HFF-Myc (cell line): ENCODE measurements at places on chromosomes 7 and 10.

DNA sequence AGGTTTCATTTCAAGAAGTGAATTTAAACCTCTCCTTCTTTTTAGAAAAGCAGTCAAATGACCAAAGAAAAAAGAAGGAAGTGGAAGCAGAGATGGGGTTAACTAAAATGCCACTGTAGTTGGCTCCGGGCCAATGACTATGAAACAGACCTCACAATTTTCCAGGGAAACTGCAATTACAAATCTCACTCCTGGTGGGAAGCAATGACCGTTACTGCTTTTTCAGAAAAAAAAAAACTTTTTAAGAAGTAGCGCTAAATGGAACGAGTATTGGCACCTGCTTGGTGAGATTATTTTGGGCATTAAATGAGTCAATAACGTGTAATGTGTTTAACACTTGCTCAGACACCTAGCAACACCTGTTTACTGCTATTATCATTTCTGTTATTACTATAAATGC lies 1.2 kb downstream of the SFRP4 start:
- DNase-seq, result no peak

DNA sequence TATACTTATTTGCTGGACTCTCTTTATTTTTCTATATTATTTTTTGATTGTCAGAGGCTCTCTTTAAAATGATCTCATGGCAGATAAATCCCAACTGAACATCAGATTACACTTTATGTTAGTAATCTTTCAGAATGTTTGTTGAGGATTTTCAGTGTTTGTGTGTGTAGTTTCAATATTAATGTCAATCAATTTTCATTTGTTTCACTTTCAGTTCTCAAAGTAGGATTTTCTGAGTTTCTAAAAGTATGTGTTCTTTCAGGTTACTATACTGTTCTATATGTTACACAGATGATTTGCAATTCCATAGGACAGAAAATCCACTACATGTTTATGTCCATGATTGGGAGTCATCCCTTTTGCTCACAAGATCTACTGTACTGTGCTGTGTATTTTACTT lies 311.9 kb upstream of the POT1 start:
- DNase-seq, result no peak

GRCh38 chr7:129436335-129436923 lies 2.2 kb downstream of the STRIP2 start:
- DNase-seq, result no peak

DNA sequence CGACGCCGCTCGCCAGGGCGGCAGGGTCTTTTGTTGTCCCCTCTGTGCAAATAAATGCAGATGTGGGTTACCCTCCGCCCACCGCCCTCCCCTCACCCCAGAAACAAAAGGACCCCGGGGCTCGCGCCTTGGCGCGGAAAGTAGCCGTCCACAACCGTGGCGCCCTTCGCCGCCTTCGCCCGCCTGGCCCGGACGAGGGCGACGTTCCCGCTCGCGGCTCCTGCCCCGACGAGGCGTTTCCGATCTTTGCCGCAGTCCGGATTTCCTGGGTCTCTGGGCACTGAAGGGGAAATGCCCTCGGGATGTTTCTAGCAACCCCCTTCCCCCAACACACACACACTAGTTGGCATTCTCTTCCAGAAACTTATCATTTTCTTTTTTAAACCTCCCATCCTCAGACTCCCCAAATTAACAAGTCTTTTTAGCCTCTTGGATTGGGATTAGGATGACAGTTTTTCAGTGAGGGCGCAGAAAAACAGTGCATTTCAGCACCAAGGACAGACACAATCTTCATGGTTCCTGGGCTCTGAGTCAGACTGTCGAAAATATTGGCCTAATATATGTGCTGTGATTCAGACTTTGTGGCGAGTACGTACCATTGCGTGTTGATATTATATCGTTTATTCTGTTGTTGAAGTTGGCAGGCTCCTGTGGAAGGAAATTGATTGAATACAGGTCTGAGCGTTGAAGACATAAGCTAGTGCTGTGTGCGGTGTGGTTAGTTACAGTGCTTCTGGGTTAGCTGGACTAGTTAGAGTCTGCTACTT lies 771 bp downstream of the PHYHIPL start:
- DNase-seq, result peak; percentile 51

DNA sequence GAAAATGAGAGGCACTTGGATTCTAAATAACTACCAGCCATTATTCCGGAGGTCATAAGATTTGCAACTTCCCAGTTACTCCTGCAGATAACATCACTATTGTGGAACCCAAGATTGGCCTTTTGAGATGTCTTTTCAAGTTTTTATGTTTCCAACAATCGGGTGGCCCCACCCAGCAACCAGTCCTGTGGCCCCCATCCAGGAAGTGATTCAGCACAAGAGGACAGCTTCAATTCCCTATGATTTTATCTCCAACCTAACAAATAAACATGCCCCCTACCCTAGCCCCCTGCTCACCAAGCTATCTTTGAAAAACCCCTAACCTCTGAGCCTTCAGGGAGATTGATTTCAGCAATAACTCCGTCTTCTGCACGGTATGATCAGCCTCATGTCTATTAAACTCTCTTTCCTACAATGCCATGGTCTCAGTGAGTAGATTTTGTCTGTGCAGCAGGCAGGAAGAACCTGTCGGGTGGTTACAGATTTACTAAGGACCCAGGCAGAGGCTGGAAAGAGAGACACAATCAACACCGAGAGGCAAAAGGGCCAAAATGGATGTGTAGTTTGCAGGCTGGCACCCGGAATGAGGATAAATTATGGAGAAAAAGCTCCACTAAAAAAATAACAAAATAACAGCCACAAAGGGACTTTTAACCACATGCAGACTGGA lies 83.9 kb upstream of the UNC5B start:
- no peak for DNase-seq

DNA sequence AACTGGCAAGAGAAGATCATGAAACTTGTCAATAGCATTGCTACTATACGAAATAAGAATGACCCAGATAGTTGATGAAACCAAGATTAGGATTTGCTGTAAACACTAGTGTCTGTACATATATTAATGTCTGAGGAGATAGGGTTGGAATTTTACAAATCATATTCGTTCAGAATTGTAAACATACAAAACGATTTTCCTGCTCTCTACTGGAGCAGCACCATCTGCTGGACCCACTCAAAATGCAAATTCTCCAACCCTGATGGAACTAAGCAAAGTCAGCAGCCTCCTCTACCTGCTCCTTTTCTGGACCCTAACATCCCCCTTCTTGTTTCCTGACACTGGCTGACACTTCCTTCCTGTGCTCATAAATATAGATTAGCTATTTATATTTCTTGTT lies 29.4 kb upstream of the SGMS1 start:
- no peak for DNase-seq

DNA sequence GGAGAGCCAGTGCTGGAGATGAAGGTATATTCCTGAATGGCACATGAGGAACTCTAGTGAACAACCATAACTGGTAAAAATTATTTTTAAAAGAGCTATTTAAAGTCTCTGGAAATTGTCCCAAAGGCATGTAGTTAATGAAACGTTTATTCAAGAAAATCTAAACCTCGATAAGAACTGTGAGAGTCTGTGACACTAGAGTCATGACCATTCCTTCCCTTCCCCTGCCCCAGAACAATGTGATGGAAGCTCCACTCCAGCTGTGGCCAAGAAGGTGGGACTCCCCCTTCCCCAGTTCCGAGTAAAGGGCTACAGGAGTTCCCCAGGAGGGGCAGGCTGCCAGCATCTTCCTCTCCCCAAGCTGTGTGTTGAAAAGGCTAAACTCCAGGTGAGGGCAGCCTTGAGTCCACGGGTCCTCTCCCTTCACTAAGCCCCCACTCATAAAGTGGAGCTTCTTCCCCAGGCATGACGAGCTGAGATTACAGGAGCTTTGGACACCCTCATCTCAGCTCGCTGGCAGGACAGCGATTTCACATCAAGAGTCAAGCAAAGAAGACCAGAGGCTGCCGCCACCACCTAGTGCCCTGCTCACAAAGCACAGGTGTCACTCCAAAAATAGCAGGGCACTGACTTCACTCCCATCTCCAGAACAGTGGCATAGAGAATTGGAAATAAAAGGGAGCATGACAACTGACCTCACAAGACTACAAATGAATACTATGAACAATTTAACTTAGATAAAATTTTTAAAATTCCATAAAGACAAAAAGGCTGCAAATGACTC lies 68.5 kb downstream of the NHLRC2 start:
- no peak for DNase-seq

GRCh38 chr7:139523968-139524815 lies 707 bp downstream of the CLEC2L start:
- no peak for DNase-seq

- no peak for DNase-seq
These were observed 764.9 kb upstream of the AUTS2 start for GRCh38 chr7:68833422-68833821.

DNA sequence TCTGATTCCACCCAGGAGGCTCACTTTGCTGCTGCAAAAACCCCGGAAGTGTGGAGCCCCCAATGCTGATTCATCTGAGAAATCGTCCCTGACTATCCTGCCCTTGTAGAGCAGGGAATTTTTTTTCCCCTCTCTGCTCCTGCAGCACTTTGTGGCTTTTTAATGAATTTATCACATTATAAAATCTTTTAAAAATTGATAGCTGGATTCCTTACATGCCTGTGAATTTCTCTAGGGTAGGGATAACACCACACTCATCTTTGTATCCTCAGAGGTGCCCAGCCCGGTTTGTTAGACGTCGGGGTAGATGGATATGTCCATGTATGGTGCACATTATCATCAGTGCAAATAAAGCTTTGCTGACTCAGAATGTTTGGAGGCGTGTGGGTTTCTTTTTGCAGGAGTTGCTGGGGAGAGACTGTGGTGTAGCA lies 185.7 kb downstream of the STK31 start:
- DNase-seq, result no peak

GRCh38 chr7:159012353-159013069 lies 132.2 kb downstream of the VIPR2 start:
- no peak for DNase-seq

DNA sequence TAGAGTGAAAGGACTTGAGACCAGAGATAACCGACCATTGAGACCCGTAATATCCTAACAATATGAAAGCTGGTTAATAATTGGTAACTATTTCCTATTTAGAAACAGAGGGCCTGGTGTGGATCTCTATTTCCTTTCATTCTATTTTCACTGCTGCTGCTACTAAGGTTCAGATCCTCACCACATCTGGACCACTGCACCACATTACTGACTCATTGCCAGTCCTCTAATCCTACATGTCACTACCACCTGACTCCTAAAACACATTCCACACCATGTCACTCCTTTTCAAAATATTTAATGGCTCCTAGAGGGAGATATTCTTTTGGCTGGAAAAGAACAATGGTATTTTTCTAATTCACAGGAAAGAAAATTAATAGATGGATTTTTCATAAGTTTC lies 6.4 kb downstream of the USP54 start:
- peak; percentile 73 for DNase-seq

DNA sequence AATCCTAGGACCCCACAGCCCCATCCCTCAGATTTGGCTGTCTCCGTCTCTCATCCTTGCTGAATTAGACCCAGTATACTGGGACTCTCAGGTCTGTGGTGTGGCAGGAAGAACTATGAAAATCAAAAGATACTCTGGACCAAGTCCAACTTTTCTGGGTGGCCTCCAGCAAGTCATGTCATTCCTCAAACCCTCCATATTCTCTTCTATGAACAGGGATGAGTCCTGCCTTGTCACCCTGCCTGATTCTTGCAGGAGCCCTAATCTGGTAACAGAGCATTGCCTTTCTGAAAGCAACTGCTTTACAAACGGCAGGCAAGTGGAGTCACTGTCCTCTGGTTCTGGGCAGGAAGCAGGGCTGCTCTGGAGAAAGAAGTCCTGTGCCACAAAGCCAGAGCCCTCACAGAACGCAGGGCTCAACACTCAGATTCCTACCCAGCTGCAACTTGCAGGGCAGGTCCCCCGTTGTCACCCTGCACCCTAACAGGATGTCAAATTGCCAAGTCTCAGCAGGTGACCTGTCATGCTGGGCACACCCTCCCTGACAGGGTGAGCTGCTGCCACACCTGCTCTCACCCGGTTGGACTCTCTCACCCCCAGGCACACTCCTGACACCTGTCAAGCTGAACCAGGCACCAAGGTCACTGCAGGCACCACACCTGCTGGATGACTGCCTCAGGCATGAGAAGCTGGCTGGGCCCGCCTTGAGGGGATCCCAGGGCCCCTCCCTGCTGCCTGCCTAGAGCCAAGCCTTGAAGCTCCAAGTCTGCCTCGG lies 227.7 kb downstream of the KCNMA1 start:
- DNase-seq, result no peak

DNA sequence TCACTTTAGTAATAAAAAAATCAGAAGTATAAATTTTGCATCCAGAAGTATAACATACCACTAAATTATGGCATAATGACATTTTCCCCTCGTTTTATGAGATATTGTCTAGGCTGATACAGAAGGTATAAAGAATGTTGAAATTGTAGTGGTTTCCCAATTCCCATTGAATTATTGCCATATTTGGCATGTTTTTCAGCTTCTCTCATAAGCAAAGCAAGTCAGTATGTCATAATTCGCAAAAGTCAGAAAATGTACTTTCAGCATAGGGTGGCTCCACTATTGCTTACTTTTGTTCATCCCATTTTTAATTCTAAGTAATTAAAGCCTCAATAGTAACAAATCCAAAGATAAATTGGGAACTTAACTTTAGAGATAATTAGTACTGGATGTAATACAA lies 19.7 kb upstream of the PTPRZ1 start:
- no peak for DNase-seq

DNA sequence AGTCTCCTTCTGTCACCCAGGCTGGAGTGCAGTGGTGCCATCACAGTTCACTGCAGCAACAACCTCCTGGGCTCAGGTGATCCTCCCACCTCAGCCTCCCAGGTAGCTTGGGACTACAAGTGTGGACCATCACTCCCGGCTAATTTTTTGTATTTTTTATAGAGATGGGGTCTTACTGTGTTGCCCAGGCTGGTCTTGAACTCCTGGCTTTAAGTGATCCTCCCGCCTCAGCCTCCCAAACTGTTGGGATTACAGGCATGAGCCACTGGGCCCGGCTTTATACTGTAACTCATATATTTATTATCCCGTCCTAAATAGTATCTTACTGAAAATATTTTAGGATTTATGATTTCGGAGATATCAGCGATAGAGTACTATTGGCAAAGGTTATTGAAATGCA lies 10.9 kb downstream of the EIF4H start:
- no peak for DNase-seq

DNA sequence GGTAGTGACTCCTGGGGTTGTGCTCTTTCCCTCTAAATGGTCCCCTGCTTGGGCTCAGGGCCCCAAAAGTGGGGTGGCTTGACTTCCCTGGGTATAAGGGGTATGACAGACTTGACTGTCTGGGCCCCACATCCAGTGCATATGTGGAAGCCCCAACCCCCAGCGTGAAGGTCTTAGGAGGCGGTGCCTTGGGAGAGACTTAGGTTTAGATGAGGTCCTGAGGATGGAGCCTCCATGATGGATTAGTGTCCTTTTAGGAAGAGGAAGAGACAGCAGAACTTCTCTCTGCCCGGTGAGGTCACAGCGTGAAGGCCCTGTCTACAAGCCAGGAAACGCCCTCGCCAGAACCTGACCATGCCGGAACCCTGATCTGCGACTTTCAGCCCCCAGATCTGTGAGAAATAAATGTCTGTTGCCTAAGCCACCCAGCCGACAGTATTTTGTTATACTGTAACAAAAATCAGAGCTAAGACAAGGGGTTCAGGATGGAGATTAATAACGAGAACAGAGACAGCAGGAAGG lies 23.8 kb downstream of the PODXL start:
- DNase-seq, result no peak
